ENCODE measurements at places on chromosomes 1 and 21. TPM values are rescaled to one million over a fixed set of nuclear protein-coding genes. Genes with fewer than 3 reads are reported as not detected.

- no peaks in the 10 kb centered on the region for H3K4me1 ChIP-seq
- DNase-seq = no peak
- no peaks in the 10 kb centered on the region for H3K27me3 ChIP-seq
- no peak overlapping the region for H3K4me3 ChIP-seq
Measured at GRCh38 chr1:228198977-228199590, 8.8 kb upstream of the OBSCN start.

- H3K27ac ChIP-seq = no peak overlapping the region
- H3K36me3 ChIP-seq = no peaks in the 10 kb centered on the region
- no peak overlapping the region for H3K4me3 ChIP-seq
- peaks cover 17% of the 10 kb centered on the region for H3K4me1 ChIP-seq
Measured at GRCh38 chr1:15678578-15678977, 5.5 kb upstream of the PLEKHM2 start.

DNA sequence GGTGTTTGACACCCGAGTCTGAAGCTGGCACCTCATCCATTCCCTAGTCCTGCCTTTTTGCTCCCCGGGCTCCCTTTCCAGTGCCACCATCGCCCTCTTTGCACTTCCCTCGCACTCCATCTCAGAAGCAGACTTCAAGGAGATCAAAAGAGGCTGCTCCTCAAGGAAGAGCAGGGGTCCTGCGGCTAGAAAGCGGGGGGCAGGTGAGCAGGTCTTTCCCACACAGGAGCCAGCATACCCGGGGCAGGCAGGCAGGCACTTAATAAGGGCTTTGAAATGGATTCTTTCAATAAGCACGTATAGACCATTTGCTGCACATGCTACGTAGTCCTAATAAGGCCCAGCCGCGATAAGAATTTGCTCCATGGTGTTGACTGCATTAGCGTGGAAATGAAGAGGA, 125.9 kb upstream of the PROX1 start:
- no peaks in the 10 kb centered on the region for H3K4me1 ChIP-seq
- no peaks in the 10 kb centered on the region for H3K36me3 ChIP-seq
- no peak overlapping the region for H3K4me3 ChIP-seq
- no peak overlapping the region for H3K27ac ChIP-seq
- DNase-seq = no peak

Gene RPS8
- 1,658 TPM for total RNA-seq

DNA sequence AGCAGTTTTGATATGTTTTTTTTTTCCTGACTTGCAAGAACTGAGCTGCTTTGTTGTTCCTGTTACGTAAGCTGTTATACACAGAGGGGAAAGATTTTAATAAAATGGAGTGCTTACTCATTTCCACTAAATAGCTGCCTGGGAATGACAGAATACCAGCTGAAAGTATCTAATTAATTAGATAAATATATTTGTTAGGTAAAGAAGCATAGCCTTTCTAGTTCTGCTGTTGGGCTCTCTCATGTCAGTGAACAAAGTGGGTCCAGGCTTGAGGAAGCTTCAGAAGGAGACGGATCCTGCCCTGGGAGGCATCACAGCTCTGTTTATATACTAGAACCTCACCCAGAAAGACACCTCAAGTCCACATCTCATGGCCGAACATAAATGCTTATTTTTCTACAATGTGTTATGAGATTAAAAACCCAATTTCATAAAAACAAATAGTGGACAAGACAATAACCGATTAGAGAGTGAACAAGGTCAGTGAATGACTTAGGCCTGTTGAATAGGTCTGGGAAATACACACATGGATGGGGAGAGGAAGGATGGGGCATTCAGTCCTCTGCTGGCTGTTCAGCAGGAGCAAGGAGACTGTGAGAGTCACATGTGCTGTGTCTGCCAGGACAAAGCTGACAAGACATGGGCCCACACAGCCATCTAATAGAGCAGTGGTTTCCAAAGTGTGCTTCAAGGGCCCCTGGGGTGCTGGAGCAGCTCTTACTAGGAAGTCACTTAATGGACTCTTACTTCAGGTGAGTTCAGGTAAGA, 20.6 kb downstream of the TRAF5 start:
- H3K4me1 ChIP-seq = peaks cover 52% of the 10 kb centered on the region
- H3K36me3 ChIP-seq = peaks cover 58% of the 10 kb centered on the region
- DNase-seq = no peak
- H3K27me3 ChIP-seq = no peaks in the 10 kb centered on the region
- H3K4me3 ChIP-seq = no peak overlapping the region
- H3K27ac ChIP-seq = no peak overlapping the region

DNA sequence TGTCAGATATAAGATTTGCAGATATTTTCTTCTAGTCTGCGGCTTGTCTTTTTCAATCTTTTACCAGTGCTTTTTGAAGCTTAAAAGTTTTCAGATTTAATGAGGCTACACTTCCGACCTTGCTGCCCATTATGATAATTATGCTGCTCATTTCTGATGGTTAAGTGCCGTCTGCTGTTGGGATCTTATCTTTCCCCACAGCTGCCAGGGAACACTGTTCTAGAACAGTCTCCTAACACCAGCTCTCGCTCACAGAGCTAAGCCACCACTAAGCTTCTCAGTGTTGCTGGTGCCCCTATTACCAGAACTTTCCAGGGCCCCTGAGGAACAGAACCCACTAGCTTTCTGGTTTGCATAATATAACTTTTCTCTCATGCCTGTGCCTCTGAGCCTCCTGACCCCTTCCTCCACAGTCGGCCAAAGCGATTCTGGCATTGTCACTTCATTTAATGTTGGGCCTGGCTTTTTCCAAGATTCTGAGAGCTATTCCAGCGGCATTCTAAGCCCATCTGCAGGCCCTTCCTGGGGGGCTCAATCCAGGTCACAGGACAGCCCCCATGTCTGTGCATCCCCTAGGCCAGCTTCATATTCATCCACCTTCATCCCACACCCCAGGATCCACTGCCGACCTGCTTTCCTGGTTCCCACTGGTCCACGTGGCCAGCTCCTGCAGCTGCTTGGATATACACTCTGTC, 237.0 kb downstream of the PTPRU start:
- no peak for DNase-seq
- H3K4me3 ChIP-seq = no peak overlapping the region
- H3K27ac ChIP-seq = no peak overlapping the region
- H3K27me3 ChIP-seq = peaks cover 33% of the 10 kb centered on the region

Gene AADACL4
- not detected for total RNA-seq

DNA sequence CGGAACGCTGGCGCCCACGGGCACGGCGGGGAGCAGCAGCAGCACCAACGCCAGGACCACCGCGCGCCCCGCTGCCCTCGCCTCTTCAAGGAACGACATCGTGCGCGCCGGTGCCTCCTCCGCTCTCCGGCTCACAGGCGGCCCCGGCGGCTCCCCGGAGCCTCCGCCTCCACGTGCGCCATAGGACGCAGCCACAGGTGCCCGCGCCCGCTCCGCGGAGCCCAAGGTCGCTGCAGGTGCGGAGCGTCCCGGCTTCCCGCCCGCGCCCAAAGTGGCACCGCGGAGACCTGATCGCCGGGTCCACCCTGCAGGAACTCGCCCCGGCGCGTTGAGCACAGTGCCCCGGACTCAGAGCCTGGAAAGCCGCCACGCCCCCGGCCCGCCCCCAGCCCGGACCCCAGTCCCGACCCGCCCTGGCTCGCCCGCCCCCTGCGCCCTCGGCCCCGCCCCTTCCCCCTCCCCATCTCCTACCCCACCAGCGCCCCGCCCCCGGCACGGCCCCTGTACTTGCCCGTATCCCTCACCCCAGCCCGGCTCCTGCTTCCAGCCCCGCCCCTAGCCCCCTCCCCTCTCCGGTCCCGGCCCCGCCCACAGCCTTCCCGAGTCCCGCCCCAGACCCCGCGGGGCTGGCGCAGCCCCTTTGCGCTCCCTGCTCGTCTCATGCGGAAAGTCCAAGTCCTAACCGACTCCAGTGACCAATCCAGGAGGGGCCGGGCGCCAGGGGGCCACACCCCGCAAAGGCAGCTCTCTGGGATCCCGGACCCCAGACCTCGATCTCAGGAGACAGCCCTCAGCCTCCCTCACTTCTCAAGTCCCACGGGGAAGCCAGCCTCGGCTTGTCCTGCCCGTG, at the start of gene MEGF6:
Gene MEGF6 (minus strand): TSS at position 339 of the 850 bp plus-strand sequence. CDS start 240 bp downstream, at position 99.
- no peaks in the 10 kb centered on the region for H3K36me3 ChIP-seq
- peak; percentile 30 for DNase-seq
- peaks cover 30% of the 10 kb centered on the region for H3K27me3 ChIP-seq

DNA sequence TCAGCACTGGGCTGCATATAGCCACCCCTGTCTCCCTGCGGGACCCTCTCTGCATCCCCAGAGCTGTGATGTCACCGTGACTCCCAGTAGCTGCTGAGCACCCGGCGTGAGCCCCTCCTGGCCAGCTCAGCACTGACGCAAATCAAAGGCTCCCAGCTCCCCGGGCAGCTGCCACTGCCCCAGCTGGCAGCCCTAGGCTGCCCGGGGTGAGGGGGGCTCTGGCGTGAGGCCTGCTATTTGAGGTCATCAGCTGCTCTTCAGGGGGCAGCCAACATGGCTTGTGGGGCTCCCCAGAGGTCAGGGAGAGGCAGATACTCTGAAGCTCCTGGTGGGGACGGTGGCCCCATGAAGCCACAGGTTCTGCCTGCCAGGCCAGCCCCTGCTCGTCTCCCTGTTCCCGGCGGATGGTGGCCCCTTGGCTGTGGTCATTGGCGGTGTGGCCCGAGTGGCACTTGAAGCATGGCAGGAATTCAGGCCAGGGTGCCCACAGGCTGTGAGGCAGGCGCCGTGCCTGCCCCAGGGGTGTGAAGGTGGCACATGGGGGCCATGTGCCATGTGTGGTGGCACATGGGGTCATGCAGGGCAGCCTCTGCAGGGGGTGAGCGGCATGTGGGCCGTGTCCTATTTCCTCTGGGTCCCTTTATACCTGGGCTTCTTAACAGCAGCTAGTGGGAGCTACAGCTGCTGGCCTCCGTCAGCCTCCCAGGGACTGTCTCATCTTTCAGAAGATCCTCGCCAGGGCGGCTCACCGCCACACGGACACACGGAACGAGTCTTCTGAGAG, 85.4 kb downstream of the SIK1 start:
- no peak for DNase-seq
- H3K36me3 ChIP-seq = peaks cover 9% of the 10 kb centered on the region
- H3K4me3 ChIP-seq = no peak overlapping the region
- no peaks in the 10 kb centered on the region for H3K27me3 ChIP-seq
- no peak overlapping the region for H3K27ac ChIP-seq
- H3K4me1 ChIP-seq = peaks cover 13% of the 10 kb centered on the region

Gene MARCKSL1
- 27.9 TPM for total RNA-seq

GRCh38 chr1:162633081-162633762, 958 bp downstream of the DDR2 start:
- DNase-seq = no peak
- H3K4me1 ChIP-seq = no peaks in the 10 kb centered on the region
- no peaks in the 10 kb centered on the region for H3K36me3 ChIP-seq
- H3K27me3 ChIP-seq = peaks cover 3% of the 10 kb centered on the region
- no peak overlapping the region for H3K27ac ChIP-seq

GRCh38 chr1:39178541-39179431, 25.7 kb upstream of the MACF1 start:
- no peak overlapping the region for H3K4me3 ChIP-seq
- H3K36me3 ChIP-seq = no peaks in the 10 kb centered on the region
- no peak overlapping the region for H3K27ac ChIP-seq
- H3K4me1 ChIP-seq = peaks cover 11% of the 10 kb centered on the region

Gene CSF3R
- total RNA-seq = 0.43 TPM

DNA sequence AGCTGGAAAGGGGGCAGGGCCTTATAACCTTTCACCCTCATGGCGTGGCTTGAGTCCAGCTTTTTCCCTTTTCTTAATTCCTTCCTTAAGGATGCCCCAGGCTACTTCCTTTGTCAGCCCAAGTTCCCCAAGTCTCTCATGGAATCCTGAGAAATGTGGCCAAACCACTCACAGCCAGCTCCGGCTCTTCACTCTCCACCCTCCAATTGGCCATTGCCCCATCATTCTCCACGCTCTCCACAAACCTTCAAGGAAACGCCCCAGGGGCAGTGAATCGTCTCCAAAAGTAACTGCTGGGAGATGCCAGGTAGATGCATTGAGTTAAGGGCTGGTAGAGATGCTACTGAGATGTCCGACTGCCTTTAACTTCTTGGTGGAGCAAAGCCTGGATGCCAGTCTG, 113.5 kb upstream of the CD34 start:
- H3K4me3 ChIP-seq = no peak overlapping the region
- no peak overlapping the region for H3K27ac ChIP-seq
- no peaks in the 10 kb centered on the region for H3K4me1 ChIP-seq
- H3K36me3 ChIP-seq = no peaks in the 10 kb centered on the region

DNA sequence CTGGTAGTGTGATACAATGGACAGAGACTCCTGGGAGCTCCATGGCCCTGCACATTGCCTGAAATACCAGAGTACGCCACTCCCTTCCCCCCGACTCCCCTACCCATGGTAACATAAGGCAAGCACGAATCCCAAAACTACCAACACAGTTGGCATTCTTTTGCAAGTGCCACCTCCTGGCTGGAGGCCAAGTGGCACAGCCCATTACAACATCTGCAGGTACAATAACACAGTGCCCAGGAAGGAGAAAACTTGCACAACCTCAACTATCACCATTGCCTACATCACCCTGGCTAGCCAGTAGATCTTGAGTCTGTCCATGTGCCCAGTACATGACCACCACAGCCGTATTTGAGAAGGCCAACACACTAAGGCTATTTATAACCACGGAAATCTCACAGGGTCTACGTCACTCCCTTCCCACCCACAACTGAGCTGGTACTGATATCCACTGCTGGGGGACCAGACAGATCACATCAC, 11.7 kb downstream of the ADAMTS1 start:
- H3K27me3 ChIP-seq = peaks cover 4% of the 10 kb centered on the region
- peaks cover 32% of the 10 kb centered on the region for H3K4me1 ChIP-seq
- H3K4me3 ChIP-seq = no peak overlapping the region
- H3K27ac ChIP-seq = no peak overlapping the region

DNA sequence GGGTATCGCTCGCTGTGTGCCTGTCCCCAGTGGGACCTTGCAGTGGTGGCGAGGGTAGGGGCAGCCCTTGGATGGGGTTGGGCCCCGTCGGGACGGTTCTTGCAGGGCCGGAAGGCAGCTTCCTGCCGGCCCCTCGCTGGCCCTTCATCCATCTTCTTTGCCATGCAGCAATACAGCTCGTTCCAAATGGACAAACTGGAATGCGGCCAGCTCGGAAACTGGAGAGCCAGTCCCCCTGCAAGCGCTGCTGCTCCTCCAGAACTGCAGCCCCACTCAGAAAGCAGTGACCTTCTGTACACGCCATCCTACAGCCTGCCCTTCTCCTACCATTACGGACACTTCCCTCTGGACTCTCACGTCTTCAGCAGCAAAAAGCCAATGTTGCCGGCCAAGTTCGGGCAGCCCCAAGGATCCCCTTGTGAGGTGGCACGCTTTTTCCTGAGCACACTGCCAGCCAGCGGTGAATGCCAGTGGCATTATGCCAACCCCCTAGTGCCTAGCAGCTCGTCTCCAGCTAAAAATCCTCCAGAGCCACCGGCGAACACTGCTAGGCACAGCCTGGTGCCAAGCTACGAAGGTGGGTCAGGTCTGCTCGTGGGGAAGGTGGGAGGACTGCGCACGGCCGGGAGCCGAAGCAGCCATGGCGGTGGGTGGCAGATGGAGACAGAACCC, 45.8 kb downstream of the SIM2 start:
- DNase-seq = no peak
- no peaks in the 10 kb centered on the region for H3K36me3 ChIP-seq

DNA sequence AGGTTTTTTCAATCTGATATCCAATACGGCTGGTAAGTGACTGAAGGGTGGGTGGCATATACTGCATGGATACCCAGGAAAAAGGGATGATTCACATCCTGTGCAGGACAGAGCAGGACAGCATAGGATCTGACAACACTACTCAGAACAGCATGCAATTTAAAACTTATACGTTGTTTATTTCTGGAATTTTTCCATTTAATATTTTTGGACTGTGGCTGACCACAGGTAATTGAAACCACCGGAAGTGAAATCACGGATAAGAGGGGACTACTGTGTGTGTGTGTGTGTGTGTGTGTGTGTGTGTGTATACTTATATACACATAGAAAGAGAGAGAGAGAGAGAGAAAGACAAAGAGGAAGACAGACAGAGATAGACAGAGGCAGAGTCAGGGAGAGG, 23.0 kb downstream of the ERICH3 start:
- H3K27ac ChIP-seq = no peak overlapping the region
- H3K4me3 ChIP-seq = no peak overlapping the region
- H3K36me3 ChIP-seq = no peaks in the 10 kb centered on the region

Measured in activated CD4-positive, alpha-beta memory T cell treated with anti-CD3 and anti-CD28 coated beads, Interleukin-2, amount 10 ng/mL, durations not matched to agents 7 days and 5 days (primary cell).